ENCODE measurements at places on chromosomes 11 and 22.

- DNase-seq, result no peak
Observed at GRCh38 chr11:60939855-60940254, 12.1 kb downstream of the SLC15A3 start.

GRCh38 chr22:48097723-48098122, 1335.3 kb downstream of the TBC1D22A start:
- DNase-seq, result no peak

DNA sequence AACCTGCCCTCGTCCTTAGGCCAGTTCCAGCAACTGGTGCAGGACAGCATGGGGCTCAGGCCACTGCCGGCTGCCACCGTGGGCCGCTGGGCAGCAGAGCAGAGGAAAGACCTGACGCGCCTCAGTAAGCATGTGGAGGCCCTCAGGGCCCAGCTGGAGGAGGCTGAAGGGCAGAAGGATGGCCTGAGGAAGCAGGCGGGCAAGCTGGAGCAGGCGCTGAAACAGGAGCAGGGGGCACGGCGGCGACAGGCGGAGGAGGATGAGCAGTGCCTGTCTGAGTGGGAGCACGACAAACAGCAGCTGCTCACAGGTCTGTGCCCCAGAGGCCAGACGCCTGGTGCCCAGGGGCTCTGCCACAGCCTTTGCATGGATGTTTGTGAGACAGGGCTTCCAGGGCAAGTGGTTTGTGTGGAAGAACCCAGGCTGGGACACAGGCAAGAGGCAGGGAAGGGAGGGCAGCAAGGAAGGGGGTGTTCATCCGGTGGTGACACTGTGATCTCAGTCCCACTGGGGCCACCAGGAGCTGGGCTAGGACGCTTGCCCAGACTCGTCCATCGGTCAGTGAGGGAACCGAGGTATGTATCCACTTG, 13.9 kb downstream of the CCDC157 start:
- no peak for DNase-seq

DNA sequence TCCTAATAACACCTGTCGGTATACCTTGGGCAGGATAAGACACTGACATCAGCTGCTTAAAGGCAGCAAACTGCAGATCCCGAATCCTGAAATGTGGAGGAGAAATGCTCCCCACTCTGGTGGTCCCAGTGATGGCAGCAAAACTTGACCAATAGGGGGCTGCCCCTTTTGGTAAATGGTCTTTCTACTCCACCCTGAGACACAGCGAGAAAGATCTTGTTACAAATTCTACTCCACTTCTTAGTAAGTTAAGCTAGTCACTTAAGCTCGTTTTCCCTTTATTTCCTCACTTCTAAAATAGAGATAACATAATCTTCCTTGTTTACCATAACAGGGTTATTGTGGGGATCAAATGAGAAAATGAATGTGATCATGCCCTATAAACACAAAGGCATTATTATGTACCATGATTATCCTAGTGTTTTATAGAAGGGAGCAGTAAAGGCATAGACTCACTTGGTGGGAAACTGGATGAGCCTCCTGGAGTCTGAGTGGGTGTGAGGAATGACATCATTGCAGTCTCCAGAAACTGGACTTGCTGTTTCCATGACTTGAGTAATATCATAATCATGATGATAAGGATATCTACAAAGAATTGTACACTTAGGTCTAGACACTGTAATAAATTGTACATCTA, 50.9 kb downstream of the ENDOD1 start:
- DNase-seq, result no peak

GRCh38 chr22:24550902-24551435, 4.0 kb downstream of the GUCD1 start:
- DNase-seq, result no peak
